ENCODE measurements at places on chromosomes 16 and 17.
A peak's percentile ranks its signal among the peaks of the same experiment; 100 is the strongest.

GRCh38 chr16:1102333-1102700, 6.3 kb upstream of the C1QTNF8 start:
- no peak for DNase-seq

DNA sequence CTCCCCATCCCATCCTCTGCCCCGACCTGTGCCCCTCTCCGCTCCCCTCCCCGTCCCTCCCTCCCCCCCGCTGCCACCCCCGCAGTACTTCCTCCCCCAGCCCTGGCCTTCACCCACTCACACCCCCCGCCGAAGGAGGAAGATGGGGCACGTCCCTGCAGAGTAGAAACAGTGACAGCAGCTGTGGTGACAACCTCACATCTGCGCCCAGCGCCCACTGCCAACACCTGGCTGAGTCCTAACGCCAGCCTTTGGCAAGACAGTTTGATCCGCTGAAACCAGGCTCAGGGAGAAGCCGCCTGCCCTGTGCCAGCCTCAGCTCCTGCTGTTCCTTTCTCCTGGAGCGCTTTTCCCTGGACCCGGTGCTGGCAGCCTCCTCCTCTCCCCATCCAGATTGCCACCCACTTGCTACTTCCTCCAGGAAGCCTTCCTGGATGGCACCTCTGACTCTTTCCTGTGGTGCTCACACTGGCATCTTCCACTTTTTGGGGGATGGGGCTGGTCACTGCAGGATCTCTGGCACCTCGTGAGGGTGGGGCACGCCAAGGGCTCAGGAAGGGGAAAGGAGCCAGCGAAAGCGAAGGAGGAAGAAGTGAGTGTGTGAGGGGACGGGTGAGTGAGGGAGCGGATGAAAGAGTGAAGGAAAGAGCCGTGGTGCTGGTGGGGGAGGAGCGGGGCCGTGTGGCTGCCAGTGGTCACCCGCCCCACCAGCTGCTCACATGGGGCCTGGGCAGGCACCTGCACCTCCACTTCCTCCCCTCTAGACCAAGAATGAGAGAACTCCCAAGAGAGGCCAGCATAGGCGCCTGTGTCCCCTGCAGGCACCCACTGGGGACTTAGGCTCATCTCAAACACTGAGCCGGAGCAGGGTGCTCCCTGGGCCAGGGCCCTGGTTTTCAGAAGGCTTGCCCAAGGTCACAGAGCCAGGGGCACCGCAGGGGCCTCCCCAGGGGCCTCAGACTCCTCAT, 27.0 kb downstream of the ZFPM1 start:
- no peak for DNase-seq

- no peak for DNase-seq
Observed at GRCh38 chr17:9862949-9863348, 37.2 kb downstream of the GLP2R start.

DNA sequence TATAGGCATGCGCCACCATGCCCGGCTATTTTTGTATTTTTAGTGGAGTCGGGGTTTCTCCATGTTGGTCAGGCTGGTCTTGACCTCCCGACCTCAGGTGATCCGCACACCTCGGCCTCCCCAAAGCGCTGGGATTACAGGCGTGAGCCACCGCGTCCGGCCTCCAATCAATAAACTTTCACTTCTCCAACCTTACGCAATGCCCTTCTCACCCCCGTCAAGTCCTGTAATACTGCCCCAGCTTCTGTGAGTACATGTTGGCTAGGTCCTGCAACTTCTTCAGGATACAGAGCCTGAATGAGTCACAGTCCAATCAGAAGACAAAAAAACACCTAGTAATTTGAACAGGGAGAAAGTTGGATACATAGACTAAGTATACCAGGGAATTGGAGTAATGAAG, 47.1 kb upstream of the PHOSPHO1 start:
- DNase-seq, result no peak

GRCh38 chr17:3029213-3029913, 34.0 kb downstream of the OR1D5 start:
- DNase-seq, result no peak

- peak; percentile 60 for DNase-seq
Observed at GRCh38 chr17:57375770-57376225, 119.5 kb downstream of the MSI2 start.

GRCh38 chr16:66229651-66230050, 136.8 kb upstream of the CDH5 start:
- no peak for DNase-seq

DNA sequence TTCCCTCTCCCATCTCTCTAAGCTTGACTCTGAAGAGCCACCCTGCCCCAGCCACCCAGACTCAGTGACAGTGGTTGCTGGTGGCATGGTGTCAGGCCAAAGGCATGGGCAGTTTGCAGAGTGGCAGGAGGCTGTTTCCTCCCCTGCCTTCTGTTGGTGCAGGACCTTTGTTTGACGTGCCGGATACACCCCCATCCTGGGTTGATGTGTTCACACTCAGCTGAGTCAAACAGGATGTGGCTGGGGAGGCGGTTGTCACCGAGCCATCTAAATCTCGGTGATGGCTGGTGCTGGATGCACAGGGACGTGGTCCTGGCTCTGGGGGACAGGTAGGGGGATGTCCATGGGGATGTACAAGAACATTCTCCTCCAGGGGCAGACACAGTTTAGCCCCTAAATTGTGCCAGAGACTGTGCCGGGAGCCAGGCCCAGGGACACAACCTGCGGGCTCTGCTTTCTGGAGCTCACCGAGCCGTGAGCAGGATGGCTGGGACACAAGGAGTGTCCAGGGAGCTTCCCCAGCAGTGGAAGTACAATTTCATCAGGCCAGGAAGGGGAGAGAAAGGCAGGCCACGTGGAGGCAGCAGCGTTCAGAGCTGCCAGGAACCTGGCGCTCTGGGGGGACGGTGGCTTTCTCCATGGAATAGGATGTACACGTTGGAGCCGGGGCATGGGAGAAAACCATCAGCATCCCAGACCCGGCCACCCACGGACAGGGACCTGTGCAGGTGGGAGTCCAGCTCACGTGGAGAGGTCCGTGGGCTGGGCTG, 264.2 kb downstream of the SEC14L1 start:
- DNase-seq, result no peak

- DNase-seq, result no peak
Observed at GRCh38 chr17:82489851-82490511, 29.6 kb upstream of the FOXK2 start.

- DNase-seq, result no peak
Observed at GRCh38 chr16:87647431-87648185, 45.3 kb downstream of the JPH3 start.

DNA sequence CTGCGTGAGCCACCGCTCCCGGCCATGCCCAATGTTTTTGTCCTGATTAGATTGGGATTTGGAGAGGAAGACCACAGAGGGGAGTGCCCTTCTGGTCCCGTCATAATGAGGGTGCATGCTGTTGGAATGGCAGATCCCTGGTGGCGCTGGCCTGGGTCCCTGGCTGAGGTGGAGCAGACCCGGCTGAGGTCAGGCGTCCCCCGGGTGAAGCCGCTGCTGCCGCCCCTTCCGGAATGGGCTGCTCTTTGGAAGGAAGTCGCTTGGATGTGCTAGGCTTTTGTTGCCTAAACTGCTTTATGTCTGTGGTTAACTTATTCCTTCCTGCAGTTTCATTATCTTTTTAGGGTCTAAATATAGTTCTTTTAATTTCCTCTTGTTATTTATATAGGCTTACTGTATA, 120.3 kb upstream of the CHMP6 start:
- DNase-seq, result peak; percentile 8

DNA sequence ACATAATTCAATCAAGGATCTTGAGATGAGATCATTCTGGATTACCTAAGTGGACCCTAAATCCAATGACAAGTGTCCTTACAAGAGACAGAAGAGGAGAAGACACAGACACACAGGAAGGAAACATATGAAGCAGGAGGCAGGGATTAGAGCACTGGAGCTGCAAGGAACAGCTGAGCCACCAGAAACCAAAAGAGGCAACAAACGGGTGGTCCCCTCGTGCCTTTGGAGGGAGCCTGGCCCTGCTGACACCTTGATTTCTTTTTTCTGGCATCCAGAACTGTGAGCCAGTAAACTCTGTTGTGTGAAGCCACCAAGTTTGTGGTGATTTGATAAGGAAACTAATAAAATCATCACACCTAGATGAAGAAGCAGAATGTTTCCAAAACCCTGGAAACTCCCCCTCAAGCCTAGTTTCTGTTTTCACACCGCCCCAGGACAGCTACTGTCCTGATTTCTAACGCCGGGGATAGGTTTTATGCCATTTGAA, 115.2 kb downstream of the PITPNC1 start:
- DNase-seq, result peak; percentile 59

DNA sequence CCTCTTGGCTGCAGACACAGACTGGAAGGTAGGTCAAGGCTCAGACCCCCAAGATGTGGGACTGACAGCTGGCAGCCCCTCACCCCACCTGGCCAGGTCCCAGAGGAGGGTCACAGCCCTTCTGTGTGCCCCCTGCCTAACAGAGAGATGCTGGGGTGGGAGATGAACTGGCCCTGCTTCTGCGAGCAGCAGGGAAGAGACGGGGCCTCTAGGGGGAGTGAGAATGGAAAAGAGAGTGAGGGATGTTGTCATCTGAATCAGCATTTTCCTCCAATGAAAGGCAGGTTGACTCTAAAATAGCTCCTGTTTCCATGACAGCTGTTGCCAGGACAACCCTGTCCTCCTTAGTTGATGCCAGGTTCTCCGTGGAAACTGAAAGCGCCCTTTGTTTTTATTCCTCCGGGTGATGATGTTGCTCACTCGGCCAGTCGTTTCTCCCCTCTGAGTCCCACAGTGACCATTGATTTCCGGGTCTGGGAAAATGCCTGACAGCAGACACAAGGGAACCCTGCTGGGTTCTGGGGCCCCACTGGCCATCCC, 4.9 kb upstream of the NDRG4 start:
- peak; percentile 93 for DNase-seq

- no peak for DNase-seq
Observed at GRCh38 chr17:46836500-46836899, 14.9 kb upstream of the WNT9B start.

DNA sequence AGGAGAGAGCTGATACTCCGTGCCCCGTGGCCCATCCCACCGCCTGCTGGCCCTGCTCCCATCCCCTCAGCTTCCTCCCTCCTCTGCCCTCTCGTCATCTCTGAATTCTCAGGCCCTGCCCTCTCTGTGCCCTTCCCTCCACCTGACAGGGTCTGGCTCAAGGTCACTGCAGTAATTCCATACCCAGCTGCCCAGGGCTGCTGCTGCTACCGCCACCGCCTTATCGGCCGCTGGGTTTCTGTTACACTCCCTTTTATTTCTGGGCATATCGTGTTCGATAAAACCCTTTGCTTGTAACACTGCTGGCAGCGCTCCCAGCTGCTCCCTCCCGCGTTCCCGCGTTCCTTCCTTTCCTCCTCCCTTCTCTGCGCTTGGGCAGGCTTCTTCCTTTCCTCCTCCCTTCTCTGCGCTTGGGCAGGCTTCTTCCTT, 1.2 kb downstream of the EPN3 start:
- DNase-seq, result no peak

- no peak for DNase-seq
Observed at GRCh38 chr17:11744696-11745095, 146.4 kb downstream of the DNAH9 start.

DNA sequence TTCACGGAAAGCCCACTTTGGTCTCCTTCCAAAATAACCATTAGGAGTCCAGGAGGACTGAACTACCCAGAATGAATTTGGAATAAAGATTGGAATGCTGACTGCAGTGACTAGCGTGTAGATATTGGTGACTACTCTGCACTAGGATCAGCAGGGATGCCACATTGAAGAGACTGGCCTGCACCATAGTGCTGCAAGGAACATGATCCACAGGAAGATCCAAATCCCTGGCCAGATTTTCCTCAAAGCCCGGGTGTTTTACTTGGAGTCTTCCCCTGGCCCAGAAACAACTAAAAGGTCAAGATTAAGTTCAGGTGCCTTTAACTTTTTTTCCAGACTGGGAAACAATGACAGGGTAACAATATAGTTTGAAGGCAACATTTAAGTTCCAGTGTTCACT, 870.4 kb downstream of the CDH8 start:
- no peak for DNase-seq

- DNase-seq, result no peak
Observed at GRCh38 chr16:27332105-27332504, 18.3 kb downstream of the IL4R start.

DNA sequence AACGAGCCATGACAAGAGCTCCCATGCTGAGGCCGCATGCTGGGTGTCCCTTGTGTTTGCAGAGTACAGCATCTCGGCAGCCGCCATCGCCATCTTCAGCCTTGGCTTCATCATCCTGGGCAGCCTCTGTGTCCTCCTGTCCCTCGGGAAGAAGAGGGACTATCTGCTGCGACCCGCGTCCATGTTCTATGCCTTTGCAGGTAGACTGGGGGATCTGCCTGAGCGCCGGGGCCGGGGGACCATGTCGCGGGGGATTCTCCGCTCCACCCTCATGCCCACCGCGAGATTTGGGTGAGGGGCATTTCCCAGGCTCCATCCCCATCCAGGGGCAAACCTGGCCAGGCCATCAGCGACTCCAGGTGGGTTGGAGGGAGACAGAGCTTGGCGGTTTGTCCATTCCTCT, 10.7 kb downstream of the CACNG1 start:
- DNase-seq, result no peak

- no peak for DNase-seq
Observed at GRCh38 chr16:20683812-20684211, 13.7 kb downstream of the ACSM1 start.

GRCh38 chr16:17162560-17162959, 308.2 kb downstream of the XYLT1 start:
- DNase-seq, result no peak

DNA sequence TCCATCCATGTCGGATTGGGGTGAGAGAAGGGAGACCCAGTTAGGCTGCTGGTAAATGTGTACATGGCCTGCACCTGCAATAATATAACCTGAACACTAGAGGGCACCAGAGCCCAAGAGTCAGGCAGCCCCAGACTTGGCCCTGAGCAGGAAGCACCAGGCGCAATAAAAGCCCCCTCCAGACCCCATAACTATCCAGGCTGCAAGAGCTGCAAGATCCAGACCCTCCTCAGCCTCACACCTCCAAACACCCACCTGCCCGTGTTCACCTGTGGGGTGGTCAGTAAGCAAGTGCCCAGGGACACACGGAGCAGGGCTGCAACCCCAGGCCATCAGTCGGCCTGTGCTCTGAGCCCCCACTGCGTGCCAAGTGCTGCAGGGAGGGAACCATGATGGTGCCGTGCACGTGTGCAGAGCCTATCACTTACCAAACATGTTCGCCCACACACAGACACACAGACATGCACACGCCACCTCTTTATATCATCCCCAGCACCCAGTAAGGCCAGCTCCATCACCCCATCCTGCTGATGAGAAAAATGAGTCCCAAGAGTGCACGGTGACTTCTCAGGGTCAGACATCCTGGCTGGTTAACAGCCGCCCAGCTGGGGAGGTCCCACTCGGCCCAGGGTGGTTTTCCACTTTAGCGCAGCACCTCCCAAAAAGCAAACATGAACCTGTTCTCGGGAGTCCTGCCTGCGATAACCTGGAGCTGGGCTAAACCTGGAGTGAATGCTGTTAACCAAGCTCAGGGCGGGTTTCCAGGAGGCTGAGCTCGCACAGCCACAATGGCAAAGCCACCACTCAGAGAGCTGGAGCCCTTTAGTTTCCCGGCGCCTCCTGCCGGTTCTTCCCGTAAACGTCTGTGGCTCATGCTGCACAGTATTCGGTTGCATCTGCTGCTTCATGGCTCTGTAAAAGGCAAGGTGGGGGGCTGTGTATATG, 439.8 kb downstream of the SOX9 start:
- DNase-seq, result peak; percentile 52
